Glomerular endothelial cell (primary cell): ENCODE measurements at places on chromosomes 4 and X. TPM values are rescaled to one million over a fixed set of nuclear protein-coding genes. Genes with fewer than 3 reads are reported as not detected.

DNA sequence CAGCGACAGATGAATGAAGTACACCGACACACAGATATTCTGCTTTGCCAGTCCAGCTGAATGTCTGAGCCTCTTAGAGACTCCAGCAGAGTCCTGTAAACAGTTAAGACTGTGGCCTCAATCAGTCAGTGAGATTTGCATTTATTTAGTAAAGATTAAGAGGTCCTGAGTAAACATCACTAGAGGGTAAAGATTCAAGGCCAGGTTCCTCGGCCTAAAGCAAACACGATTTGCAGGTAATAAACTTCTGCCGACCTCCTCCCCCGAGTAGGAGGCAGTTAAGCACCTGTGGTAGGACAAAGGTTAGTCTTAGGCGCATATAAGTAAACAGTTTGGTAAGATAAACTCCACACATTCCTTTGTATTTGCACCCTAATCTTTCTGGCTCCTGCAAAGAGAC lies 99.6 kb downstream of the CFAP47 start:
- no peak for DNase-seq

DNA sequence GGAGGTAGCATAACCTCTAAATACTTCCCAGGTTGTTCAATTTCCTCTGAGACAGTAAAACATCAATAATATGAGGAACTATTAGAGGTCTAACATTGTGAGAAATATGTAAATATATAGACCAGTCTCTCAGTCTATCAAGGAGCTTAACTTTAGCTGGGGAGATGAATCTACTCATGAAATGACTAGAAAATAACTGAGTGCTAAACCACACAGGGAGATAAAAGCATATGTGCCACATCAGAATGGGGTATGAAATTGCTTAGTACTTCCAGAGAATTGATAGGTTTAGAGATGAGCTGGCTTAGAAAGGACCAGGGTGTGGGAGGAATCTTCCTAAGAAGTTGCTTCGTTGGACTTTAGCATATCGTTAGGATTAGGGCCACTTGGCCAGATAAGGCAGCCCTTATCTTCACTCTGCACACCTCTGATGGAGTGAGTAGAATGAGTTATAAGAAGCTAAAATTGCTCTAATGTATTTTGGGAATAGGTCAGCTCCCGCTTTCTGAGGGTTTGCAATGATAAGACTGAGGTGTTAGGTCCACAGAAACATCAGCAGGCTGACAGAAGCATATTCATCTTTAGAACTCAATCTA lies 299.2 kb downstream of the UNC5C start:
- DNase-seq, result no peak

LINC00632 gene
- 3.9 and 7.2 TPM in 2 replicates for total RNA-seq

GRCh38 chr4:2256781-2257191 lies 5.1 kb downstream of the MXD4 start:
- DNase-seq, result no peak

- no peak for DNase-seq
These were observed 70.8 kb downstream of the SMIM20 start for GRCh38 chr4:25984796-25985195.

HMGN5 gene
- 0.29 and 5.5 TPM in 2 replicates for total RNA-seq
